Pulmonary artery endothelial cell (primary cell): ENCODE measurements at places on chromosomes 1 and 21. TPM values are rescaled to one million over a fixed set of nuclear protein-coding genes. Genes with fewer than 3 reads are reported as not detected.

GRCh38 chr1:151056149-151056548, 3.3 kb downstream of the CDC42SE1 start:
- no peak for DNase-seq

DNA sequence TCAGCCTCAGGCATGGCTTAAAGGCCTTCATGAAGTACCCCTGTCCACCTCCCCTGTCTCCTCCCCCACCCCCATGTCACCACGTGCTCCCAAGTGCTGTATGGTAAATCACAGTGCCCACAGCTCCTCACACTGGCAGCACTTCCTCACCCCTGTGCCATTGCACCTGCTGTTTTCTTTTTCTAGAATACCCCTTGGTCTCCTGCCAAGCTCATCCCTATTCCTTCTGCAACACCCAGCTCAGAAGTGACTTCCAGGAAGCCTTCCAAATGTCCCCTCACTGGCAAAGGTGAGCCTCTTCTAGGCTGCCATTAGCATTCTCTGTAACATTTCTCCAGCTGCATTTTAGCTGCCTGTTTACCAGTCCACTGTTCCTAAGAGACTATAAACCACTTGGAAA, 9.4 kb downstream of the AKNAD1 start:
- DNase-seq = no peak

NPL gene
- 1.8 and 2.1 TPM in 2 replicates for total RNA-seq

LYPD8 gene
- total RNA-seq = not detected in 2 replicates

- no peak for DNase-seq
These were observed 260.5 kb downstream of the PRDM2 start for GRCh38 chr1:13960375-13960987.

GRCh38 chr1:93179886-93180722, at the start of gene TMED5:
Gene TMED5, minus strand, starts transcription at chr1:93180413. Its CDS starts 171 bp downstream, at chr1:93180242.
- DNase-seq = peak; percentile 93

DNA sequence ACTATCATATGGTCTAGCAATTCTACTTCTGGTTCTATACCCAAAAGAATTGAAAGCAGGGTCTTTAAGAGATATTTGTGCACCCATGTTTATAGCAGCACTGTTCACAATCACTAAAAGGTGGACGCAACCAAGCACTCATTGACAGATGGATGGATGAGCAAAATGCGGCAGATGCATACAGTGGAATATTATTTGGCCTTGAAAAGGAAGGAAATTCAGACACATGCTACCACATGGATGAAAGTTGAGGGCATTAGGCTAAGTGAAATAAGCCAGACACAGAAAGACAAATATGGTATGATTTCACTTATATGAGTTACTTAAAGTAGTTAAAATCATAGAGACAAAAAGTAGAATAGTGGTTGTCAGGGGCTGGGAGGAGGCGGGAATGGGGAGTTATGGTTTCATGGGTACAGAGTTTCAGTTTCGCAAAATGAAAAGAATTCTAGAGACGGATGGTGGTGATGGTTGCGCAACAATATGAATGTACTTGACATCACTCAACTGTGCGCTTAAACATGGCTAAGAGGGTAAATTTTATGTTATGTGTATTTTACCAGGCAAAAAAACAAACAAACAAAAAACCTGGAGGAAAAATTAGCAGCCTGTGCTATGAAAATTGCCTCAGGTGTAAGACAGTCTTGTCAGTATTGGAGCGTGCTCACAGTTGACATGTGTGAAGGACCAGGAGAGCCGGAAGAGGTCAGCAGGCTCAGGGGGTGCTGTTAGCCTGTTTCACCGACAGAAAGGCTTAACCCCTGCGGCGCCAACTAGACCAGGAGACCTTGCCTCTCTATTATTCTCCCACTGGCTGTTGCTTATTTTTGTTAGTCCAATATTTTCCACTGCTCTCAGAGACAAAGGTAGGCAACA, 26.5 kb downstream of the CD247 start:
- no peak for DNase-seq
